ENCODE measurements at places on chromosomes 11 and 22. TPM values are rescaled to one million over a fixed set of nuclear protein-coding genes. Genes with fewer than 3 reads are reported as not detected.

GRCh38 chr22:41949297-41949965 is 2.5 kb upstream of the CENPM start:
- no peak for DNase-seq

Gene TAF6L
- total RNA-seq: 39.9 TPM

GRCh38 chr11:42036201-42036600 is 576.7 kb upstream of the LRRC4C start:
- DNase-seq: no peak

DNA sequence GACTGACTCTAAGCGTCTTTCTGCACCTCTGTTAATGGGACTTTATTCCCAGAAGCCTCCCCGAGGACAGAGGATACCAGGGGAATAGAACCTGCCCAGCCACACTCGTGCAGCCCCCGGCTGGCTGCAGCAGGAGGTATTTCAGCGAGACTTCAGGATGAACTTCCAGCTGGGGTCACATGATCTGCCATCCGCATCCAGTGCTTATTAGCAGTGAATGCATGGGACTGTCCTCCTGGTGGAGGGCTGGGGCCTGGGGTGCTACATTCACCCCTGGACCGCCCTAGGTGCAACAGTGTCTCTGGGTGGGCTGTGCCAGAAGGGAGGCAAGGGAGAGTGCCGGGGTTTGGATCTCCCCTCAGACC is 1.6 kb downstream of the DUSP8 start:
- DNase-seq: no peak

Gene TUB
- 41.3 TPM for total RNA-seq

Gene MMP3
- total RNA-seq: not detected

Gene CALCA
- total RNA-seq: not detected

GRCh38 chr11:75502138-75502537 is 23.6 kb downstream of the GDPD5 start:
- no peak for DNase-seq

Gene IL18BP
- 10.3 TPM for total RNA-seq

- DNase-seq: no peak
These were observed 4.3 kb downstream of the ZC3H7B start for GRCh38 chr22:41305646-41306045.

Gene DRICH1
- total RNA-seq: not detected

GRCh38 chr11:57407010-57407920 is 16.8 kb upstream of the PRG2 start:
- DNase-seq: no peak

- no peak for DNase-seq
These were observed 79.3 kb upstream of the PRR5 start for GRCh38 chr22:44622679-44623078.
